Dermis blood vessel endothelial cell (primary cell): ENCODE measurements at places on chromosomes 4 and X. TPM values are rescaled to one million over a fixed set of nuclear protein-coding genes. Genes with fewer than 3 reads are reported as not detected.

Gene FAM184B
- not detected in 2 replicates for total RNA-seq

Gene F8A3
- 1.7 and 2.7 TPM in 2 replicates for total RNA-seq

Gene PLAC1
- not detected in 2 replicates for total RNA-seq

Gene RAB33A
- total RNA-seq: 0.17 and 0.42 TPM in 2 replicates

Gene C1QTNF7
- not detected in 2 replicates for total RNA-seq

Gene ZFYVE28
- 7.5 and 8.6 TPM in 2 replicates for total RNA-seq

Gene IL3RA
- 23.6 and 64.7 TPM in 2 replicates for total RNA-seq

Gene RHOXF1
- not detected in 2 replicates for total RNA-seq

Gene CSAG3
- total RNA-seq: not detected in 2 replicates
